ENCODE measurements at places on chromosomes 5 and 9. TPM values are rescaled to one million over a fixed set of nuclear protein-coding genes. Genes with fewer than 3 reads are reported as not detected.
A peak's percentile ranks its signal among the peaks of the same experiment; 100 is the strongest.

- H3K36me3 ChIP-seq: no peaks in the 10 kb centered on the region
- H3K27ac ChIP-seq: no peak overlapping the region
- DNase-seq: no peak
- H3K4me3 ChIP-seq: no peak overlapping the region
- H3K4me1 ChIP-seq: no peaks in the 10 kb centered on the region
These were observed 159.5 kb upstream of the GRAMD2B start for GRCh38 chr5:126263591-126264184.

DNA sequence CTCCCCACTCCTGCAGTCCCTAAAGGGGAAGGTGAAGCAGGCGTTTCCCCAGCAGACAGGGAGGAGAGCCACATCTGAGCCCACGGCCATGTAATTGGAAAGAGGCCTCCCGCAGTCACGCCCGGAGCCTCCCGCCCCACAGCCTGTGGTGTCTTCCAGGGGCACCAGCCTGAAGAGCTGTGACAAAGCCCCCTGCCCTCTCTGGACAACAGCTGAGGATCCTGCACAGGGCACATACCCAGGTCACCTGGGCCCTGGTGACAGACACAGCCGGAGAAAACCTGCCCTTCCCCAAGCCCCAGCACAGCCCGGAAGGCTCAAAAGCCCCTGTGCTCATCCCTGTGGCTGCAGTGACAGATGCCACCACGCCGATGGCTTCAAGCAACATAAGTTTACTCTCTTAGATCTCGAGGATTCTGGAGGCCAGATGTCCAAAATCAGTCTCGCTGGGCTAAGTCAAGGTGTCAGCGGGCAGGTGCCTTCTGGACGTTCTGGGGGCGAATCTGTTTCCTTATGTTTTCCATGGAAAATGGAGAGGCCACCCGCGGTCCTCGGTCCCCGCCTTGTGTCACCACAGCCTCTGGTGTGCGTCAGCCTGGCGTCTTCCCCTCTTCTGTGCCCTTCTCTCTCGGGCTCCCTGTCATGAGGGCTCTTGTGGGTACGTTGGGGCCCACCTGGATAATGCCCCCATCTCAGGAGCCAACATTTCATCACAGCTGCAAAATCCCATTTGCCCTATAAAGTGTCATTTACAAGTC lies 71.5 kb downstream of the PSMB7 start:
- no peak overlapping the region for H3K4me3 ChIP-seq
- H3K27ac ChIP-seq: no peak overlapping the region
- no peaks in the 10 kb centered on the region for H3K36me3 ChIP-seq
- DNase-seq: no peak
- no peaks in the 10 kb centered on the region for H3K4me1 ChIP-seq
- no peaks in the 10 kb centered on the region for H3K27me3 ChIP-seq

DNA sequence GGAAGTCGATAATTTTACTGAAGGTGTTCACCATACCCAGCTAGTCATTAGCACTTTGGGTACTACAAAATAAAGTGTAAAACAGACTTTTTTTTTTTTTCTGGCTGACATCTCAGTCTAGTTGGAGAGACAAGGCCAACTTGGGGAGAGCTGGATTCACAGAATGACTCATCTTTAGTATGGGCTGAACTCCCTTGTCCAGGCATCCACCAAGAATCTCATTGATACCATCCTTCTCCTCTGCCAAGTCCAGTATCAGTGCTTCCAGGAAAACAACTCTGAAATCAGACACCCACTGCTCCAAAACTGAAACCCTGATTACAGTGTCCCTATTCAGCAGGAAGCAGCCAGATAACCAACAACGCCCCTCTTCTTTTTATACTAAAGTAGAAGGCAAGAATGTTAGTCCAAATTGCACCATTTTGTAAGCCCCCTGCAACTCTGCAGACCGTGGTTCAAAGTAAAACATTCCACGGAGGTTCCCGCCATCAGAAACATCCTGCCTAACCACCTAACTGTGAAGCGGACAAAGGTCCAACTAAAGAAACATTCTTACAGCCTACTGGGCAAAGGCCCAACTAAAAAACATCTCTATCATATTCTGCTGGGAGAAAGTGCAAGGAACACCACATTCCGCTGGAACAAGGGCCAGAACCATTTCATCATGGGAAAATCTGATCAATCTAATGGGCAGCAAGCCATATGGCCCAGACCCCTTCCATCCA lies 728.2 kb downstream of the BRINP1 start:
- H3K27me3 ChIP-seq: no peaks in the 10 kb centered on the region
- no peaks in the 10 kb centered on the region for H3K4me1 ChIP-seq
- no peaks in the 10 kb centered on the region for H3K36me3 ChIP-seq

DNA sequence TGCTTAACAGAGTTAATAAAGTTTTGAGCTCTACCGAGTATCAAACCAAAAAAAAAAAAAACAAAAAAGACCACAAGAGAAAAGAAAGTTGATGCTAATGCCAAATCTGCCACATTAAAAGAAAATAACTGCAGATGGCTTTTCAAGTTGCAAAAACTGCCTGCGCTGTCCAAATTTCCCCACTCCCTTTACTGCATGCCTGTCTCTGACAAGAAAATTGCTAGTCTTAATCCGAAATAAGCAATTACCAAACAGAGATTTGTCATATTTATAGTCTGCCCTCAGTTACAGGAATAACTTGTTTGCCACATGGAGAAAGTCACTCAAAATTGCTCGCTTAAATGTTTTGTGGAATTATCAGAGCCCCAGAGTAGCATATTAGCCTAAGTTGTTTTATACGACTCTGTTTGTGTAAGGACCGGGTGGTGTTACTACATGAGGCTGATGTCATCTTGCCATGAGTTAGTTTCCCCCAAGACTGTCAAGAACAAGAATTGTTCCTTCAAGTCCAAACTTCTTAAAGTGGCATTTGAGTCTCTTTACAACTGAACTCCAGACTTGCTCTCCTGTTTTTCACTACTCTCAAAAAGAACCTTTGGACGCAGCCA lies 160.9 kb downstream of the CEP120 start:
- H3K27ac ChIP-seq: no peak overlapping the region
- no peaks in the 10 kb centered on the region for H3K4me1 ChIP-seq
- peaks cover 8% of the 10 kb centered on the region for H3K27me3 ChIP-seq
- no peaks in the 10 kb centered on the region for H3K36me3 ChIP-seq

- H3K27me3 ChIP-seq: no peaks in the 10 kb centered on the region
- DNase-seq: peak; percentile 52
- peak overlapping the region; percentile 100 for H3K27ac ChIP-seq
- H3K4me1 ChIP-seq: peaks cover 50% of the 10 kb centered on the region
These were observed 943 bp downstream of the STING1 start for GRCh38 chr5:139481580-139482049.

- peak; percentile 30 for DNase-seq
- peaks cover 2% of the 10 kb centered on the region for H3K27me3 ChIP-seq
- no peak within 1 kb of the TSS for H3K27ac ChIP-seq
- peak within 1 kb of the TSS; percentile 85 for H3K4me3 ChIP-seq
- peaks cover 8% of the 10 kb centered on the region for H3K4me1 ChIP-seq
These were observed at the start of gene CYSRT1 for GRCh38 chr9:137224830-137225694. Gene CYSRT1 (plus strand): TSS chr9:137225174. CDS start chr9:137225622, 448 bp downstream.

DNA sequence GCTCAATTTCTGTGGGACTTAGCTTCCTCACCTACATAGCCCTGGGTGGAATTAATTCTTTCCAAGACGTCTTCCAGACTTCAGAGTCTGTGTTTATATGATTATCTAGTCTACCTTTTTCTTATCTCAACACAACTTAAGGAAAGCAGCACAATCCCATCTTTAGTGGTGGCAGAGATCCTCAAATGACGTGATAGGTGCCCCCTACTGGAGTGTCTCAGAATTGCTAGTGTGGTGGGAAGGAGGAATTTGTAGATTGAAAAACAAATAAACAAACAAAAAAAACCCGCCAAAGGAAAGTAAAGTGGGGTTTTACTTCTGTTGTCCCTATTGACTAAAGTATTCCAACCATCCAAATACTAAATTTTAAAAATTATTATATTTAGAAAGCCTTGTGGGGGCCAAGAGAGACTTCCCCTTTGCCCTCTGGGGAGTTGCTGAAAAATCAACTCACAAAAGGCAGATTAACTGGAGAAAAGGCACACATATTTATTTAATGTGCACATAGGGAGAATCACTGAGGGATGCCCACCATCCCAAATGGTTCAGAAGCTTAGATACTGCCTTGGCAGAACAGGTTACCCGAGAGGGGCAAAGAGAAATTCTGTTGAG lies 283.3 kb downstream of the TMEM167A start:
- H3K27ac ChIP-seq: no peak overlapping the region
- DNase-seq: peak; percentile 57
- no peaks in the 10 kb centered on the region for H3K27me3 ChIP-seq
- no peaks in the 10 kb centered on the region for H3K36me3 ChIP-seq

GRCh38 chr9:121326130-121326838 lies 43.8 kb downstream of the STOM start:
- H3K27ac ChIP-seq: no peak overlapping the region
- H3K4me1 ChIP-seq: peaks cover 5% of the 10 kb centered on the region
- no peak for DNase-seq
- no peaks in the 10 kb centered on the region for H3K27me3 ChIP-seq
- no peak overlapping the region for H3K4me3 ChIP-seq
- H3K36me3 ChIP-seq: no peaks in the 10 kb centered on the region

DNA sequence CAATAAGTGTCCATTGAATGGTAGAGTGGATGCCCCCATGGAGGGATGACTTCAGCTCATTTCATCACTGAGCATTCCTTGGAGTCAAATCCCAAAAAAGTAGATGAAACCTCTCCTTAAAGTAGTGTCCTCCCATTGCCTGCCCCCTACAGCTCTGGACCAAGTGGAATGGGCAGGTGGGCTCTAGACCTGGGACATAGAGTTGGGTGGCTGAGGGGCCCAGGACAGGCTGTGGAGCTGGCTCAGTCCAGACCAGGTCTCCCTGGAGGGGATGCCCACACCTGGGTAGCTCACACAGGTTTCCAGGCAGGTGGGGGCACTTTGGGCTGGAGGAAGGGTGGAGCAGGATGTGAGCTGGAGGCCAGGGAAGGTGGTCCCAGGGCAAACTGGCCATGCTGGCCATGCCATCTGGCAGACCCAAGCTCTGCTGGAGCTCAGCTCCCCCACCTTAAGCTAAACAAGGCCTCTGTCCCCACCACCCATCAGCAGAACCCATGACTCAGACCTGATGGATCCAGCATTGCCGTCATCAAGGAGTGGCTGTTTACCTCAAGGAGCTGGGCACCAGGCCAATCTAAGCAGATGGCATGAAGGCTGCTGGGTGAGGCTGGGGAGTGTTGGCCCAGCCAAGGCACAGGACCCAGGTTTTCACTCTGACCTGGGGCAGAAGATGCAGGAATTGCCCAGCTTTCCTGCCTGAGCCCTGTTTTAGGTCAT lies 6.2 kb upstream of the SPINK4 start:
- H3K27ac ChIP-seq: no peak overlapping the region
- no peaks in the 10 kb centered on the region for H3K27me3 ChIP-seq
- H3K36me3 ChIP-seq: no peaks in the 10 kb centered on the region
- H3K4me1 ChIP-seq: no peaks in the 10 kb centered on the region

Gene KIF12
- not detected for total RNA-seq

Gene IRX1
- total RNA-seq: not detected

Gene PDCD1LG2
- total RNA-seq: 0.10 TPM

Gene CRB2
- not detected for total RNA-seq

Gene GCNT4
- 2.1 TPM for total RNA-seq

All from activated naive CD4-positive, alpha-beta T cell treated with anti-CD3 and anti-CD28 coated beads for 36 hours (primary cell).